KBM-7 (cell line): ENCODE measurements at places on chromosomes 6 and 20.

- no peak for DNase-seq
Measured at GRCh38 chr6:158237656-158238055, 69.5 kb downstream of the GTF2H5 start.

GRCh38 chr6:12048609-12049008, 36.5 kb downstream of the HIVEP1 start:
- DNase-seq = no peak

DNA sequence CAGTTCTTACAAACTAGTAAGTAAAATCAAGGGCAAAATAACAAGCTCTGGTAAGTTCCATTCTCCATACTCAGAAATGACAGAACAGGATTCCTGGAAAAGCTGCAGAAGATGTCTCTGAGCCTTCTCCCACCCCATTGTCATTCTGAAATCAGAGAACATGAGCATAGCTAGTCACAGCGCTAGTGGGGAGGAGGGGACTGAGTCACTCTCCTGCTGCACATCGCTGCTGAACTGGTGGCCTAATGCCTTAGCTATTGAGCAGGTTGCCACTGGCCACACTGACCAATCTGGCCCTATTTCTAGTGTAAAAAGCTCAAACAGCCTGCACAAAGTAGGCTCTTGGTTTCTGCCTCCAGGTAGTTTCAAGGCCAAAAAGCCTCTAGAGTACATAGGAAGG, 26.1 kb upstream of the RIPPLY2 start:
- no peak for DNase-seq

DNA sequence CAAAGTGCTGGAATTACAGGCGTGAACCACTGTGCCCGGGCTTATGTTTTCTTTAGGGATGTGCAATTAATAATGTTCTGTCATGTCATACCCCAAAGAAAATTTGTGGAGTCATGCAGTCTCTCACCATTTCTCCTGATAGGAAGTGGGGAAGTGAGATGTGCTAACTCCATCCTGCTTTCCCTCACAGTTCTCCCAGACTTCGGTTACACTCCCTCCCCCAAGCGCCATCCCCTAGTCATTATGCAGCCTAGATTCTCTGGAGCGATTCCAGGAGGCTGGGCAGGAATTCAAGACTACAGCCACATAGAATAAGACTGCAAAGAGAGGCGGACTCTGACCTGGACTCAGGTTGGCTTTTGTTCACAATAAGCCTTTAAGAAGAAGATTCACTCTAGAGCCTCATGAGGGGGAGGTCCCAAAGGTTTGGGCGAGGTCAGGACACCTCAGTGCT, 271.4 kb downstream of the ALDH8A1 start:
- DNase-seq = no peak

- DNase-seq = no peak
Measured at GRCh38 chr6:448296-449056, 56.9 kb downstream of the IRF4 start.

- DNase-seq = no peak
Measured at GRCh38 chr20:10469056-10469455, 34.0 kb downstream of the SLX4IP start.

DNA sequence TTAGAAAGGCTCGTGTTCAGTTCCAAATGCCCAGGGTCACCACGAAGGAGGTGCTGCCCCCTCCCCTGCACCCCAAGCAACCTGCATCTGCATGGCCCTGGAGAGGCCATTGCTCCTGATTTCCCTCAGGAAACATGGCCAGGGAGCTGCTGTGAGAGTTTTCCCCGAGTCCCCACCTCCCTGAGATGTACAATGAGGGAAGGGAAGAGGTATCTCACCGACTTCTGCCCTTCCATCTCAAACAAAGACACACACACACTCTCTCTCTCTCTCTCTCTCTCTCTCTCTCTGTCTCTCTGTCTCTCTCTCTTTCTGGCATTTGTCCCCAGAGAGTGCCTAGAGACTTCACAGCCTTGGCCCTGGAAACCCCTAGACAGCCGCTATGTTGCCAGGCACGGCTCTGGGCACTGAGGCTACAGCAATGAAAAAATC, 120.4 kb downstream of the MRPL14 start:
- DNase-seq = no peak

- no peak for DNase-seq
Measured at GRCh38 chr6:148521586-148521985, 178.9 kb downstream of the SASH1 start.

- no peak for DNase-seq
Measured at GRCh38 chr6:50829049-50829448, 10.4 kb downstream of the TFAP2B start.

DNA sequence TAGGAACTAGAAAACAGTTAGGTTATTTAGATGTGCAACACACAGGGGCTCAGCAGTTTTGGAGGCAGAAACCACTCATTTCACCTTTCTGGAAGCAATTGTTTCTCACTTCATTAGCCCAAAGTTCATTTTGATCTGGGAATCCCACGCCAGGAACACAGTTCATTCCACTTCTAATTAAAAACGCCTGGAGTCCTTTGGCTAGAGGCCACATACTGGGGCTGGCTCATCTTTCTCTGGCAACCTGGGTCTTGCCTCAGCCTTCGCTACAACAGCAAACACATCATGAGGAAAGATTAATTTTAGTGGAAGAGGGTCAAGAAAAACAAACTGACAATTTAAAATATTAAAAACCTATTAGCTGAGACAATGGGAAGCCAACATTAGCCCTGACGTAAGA, 69.7 kb downstream of the RFPL4B start:
- no peak for DNase-seq

- no peak for DNase-seq
Measured at GRCh38 chr6:8149350-8149749, 47.0 kb upstream of the EEF1E1 start.

GRCh38 chr6:6645261-6645917, 56.9 kb downstream of the LY86 start:
- DNase-seq = no peak

DNA sequence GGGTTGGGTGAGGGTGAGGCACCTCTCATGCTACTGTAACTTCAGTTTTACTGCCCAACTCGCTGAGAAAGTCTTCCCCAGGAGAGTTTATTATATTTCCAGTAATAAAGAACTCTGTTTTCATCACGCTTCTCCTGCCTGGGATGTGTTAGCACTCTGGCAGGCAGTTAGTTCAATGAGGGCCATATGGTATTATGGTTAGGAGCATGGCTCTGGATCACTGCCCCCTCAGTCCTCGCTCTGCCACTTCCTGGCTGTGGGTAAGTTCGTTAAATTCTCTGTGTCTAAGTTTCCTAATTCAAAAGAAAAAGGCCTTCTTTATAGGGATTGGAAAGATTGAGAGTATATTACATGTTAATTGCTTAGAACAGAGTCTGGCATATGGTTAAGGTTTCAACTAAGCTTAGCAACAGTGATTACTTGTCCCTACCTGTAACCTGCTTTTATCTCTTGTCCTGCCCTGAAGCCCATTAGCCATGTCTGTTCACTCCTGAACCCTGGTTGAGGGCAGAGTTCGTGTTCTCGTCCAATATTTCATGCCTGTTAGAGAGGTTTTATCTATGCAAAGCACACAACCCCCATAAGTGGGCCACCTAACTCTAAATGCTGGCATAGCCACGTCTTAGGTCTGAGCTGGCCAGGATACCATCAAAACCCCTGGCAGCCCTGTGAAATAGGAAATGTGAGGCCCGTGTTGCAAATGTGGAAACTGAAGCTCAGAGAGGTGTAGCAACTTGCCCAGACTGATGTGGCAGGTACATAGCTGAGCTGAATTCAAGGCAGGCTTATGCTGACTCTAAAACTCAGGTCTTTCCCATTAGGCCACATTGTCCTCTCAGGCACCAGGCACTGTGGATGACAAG, 342.5 kb upstream of the JARID2 start:
- peak; percentile 82 for DNase-seq

DNA sequence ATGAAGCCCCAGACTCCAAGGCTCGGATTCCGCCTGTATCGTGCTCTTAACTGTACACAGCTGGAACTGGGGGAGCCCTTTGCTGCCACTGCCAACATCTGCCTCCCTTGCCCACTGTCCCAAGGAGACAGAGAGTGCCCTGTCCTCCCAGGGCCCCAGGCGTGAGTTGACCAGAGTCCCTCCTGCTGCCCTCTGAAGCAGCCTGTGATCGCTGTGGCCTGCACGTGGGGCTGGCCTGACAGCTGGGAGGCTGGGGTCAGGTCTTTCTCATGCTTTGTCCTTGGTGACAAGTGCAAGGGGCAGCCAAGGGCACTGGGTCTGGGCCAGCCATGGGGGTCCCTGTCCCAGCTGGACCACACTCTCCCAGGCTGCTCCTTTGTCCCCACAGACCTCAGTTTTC, 44.3 kb downstream of the KIAA1755 start:
- no peak for DNase-seq

GRCh38 chr6:19167251-19167650, 669.9 kb upstream of the ID4 start:
- DNase-seq = no peak

DNA sequence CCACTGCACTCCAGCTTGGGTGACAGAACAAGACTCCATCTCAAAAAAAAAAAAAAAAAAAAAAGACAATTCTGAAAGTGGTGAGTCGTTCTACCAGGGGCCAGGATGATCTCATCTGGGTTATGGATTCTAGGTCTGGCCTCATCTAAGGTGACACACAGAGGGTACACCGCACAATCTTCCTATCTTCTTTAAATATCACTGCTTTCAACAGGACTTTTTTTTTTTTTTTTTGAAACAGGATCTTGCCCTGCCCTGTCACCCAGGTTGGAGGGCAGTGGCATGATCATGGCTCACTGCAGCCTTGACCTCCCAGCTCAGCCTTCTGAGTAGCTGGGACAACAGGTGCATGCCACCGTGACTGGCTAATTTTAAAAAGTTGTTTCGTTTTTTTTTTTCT, 67.7 kb downstream of the SLC16A10 start:
- DNase-seq = no peak

DNA sequence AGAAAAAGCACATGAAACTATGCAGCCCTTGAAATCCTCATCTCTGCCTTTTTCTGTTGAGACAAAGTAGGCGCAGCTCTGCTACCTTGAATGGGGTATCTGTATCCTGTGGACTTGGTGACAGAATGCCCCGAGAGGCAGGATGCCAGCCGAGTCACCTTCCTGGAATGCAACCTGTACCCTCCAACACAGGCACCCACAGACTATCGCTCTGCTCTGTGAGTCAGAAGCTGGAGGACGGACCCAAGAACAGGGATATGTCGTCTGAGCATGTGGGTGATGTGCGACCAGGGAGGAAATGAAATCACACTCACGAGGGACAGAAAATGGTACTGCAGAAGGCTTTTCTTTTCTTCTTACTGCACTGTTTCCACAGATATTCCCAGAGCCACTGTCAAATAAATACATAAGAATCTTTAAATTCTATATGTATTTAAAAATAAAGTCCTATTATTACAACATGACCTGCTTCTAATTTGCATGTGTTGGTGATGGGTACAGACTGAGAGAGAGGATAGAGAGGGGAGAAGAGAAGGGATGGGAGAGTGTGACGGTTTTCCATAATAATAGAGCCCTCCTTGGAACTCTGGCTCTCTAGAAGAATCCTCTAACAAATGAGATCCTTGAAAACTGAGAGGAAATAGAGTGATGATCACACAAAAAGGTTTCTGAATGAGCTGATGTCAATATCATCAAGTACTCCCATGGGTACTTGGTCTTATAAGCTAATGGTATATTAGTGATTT, 308.1 kb downstream of the FOXC1 start:
- DNase-seq = no peak

- no peak for DNase-seq
Measured at GRCh38 chr6:162777091-162777490, 49.3 kb downstream of the PACRG start.

DNA sequence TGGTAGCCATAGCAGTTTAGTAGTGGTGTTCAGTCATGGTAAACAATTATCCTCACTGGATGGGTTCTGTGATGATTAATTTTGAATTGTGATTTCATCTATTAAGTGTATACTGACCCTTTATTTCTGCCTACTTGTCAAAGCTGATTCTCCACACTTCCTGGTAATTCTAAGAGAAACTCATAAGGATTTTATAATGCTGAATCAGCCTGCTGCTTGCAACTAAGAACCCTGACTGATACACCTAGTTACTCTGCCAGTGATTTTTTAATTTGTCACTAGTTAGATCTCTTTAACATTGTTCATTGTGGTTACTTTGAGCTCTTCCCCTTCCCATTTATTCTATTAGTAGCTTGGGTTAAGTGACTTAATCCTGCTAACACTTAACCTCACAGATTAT, 8.6 kb downstream of the CDC40 start:
- DNase-seq = no peak

DNA sequence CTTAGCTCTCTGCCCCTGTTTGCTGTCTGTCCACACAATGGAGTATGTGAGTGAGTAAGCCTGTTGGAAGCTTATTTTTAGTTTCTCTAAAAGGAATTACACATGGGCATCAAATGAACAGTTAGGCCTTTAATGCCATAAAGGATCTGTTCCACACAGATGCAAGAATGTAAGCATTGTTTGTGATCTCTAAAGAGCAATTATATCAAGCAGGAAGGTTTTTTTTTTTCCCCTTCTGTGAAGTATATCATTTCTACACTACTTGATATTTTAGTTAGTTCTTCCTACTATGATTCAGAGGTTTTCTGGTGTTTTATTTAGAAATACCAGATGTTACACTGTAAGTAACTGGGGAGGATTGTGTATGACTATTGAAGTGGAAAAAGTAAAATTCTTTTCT, 627.5 kb downstream of the COL12A1 start:
- DNase-seq = no peak

DNA sequence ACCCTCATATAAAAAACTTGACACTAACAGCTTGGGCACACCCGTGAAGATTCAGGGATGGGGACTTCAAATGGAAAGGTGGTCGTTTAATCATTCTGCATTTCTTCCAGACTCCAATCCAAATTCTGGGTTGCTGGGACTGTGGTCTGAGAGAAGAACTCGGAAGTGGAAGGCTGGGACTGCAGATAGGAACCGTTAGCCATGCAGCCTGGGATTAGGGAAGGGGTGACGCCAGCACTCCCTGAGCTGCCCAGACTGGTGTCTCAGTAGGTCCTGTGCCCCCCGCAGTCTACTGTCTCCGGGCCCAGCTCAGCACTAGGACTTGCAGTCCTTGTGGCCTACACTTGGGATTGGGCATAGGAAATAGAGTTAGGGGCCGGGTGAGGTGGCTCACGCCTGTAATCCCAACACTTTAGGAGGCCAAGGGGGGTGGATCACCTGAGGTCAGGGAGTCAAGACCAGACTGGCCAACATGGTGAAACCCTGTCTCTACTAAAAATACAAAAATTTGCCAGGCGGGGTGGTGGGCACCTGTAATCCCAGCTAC, 511 bp upstream of the CLIC1 start:
- no peak for DNase-seq

DNA sequence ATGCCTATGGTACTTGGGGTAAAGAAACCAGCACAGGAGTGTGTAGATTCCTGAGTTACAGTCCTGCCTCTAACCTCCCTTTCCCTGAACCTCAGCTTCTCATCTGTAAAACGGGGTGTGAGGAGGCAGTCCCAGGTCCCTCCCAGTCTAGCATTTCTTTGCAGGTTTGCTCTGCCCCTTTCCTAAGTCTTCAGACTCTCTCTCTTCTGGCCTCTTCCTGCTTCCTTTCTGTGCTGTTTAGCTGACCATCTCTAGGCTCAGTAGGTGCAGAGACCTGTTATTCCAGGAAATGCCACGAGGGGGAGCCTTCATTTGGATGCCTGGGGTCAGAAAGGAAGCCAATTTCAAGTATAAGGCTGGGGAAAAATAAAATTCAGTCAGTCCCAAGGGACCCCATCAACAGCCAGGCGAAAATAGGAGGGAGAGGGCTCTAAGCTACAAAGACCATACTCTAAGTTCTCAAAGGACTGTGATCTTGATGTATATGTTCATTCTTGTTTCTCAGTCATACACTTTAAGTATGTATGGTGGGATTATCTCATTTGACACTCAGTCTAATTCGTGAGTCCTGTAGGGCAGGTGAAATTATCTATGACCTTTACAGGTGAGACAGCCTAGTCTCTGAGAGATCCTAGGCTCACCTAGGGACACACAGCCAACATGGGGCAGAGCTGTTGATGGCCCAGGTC, 89.1 kb downstream of the NCR2 start:
- DNase-seq = peak; percentile 88
